Activated naive CD8-positive, alpha-beta T cell treated with anti-CD3 and anti-CD28 coated beads, Interleukin-2, amount 50 U/mL, for 24 hours (primary cell): ENCODE measurements at places on chromosomes 7 and 10.

DNA sequence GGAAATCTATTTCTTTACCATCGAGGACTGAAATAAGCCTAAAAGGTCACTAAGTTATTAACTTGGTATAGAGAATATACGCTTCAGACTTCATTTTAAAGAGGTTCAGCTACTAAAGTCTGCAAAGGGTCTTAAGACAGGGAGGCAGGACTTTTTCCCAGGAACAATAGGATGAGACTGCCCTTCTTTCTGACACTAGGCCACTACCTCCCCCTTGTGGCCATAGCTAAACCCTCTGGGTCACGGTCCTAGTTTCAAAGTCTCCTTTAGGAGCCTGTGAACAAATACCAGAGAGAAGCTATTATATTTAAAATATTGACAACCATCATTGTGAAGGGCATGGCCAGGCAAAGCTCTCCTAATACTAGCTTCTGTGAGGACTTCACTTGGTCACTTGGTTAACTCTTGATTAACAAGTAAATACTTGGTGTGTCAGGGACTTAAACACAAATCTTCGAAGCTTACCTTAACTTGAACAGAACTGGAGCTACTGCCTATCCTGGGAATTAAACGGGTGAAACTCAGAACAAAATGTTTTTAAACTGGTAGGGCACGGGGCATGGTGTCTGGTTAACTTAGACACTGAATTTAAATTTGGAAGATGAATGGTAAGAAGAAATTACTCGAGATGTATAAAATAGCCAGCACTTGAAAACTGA lies 75.6 kb downstream of the CCDC6 start:
- no peaks in the 10 kb centered on the region for H3K27me3 ChIP-seq
- peaks cover 39% of the 10 kb centered on the region for H3K4me1 ChIP-seq
- peaks cover 55% of the 10 kb centered on the region for H3K36me3 ChIP-seq
- peak; percentile 21 for DNase-seq

DNA sequence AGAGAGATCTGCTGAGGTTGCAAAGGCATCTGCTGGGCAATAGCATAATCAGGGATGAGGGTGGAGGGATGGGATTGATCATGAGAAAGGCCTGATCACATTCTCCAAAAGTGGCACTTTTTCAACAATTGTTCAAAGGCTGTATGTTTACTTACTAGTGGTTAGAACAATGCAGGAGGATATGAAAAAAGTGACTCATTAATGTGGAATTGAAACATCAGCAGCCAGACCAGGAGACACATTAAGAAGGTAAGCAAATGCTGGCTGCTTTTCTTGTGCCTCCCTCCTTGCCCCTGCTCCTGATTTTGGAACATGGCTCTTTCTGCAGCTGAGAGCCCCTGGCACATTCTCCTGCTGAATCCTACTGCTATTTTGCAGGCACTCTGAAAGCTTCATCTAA lies 63.5 kb downstream of the FAM204A start:
- peaks cover 1% of the 10 kb centered on the region for H3K27me3 ChIP-seq
- DNase-seq: no peak
- H3K36me3 ChIP-seq: no peaks in the 10 kb centered on the region
- no peaks in the 10 kb centered on the region for H3K4me1 ChIP-seq
- no peak overlapping the region for H3K4me3 ChIP-seq
- no peak overlapping the region for H3K27ac ChIP-seq

DNA sequence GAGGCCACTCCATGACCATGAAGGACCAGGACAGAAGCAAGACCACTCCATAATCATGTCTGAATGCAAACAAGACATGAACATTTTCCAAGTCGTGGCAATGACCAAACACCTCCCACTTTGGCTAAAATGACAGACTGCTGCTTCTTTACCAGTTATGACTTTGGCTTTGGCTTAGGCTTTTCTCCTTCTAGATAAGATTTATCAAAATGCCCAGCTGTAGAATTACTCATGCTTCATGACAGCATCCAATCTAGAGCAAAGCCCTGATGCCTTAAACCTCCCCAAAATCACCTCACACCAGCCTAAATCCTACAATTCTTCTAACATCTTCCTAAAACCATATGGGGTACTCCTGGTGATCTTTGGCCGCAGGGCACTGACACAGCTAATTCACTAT lies 102.1 kb downstream of the VPS41 start:
- H3K27ac ChIP-seq: no peak overlapping the region
- peaks cover 2% of the 10 kb centered on the region for H3K36me3 ChIP-seq
- DNase-seq: no peak
- H3K27me3 ChIP-seq: no peaks in the 10 kb centered on the region

GRCh38 chr10:51073453-51074237 lies 642 bp upstream of the PRKG1 start:
- H3K36me3 ChIP-seq: no peaks in the 10 kb centered on the region
- H3K27ac ChIP-seq: no peak overlapping the region
- peaks cover 47% of the 10 kb centered on the region for H3K27me3 ChIP-seq
- DNase-seq: no peak
- peaks cover 10% of the 10 kb centered on the region for H3K4me1 ChIP-seq

GRCh38 chr10:42367532-42368230 lies 270.7 kb downstream of the ZNF33B start:
- H3K36me3 ChIP-seq: peaks cover 2% of the 10 kb centered on the region
- peak; percentile 8 for DNase-seq
- H3K4me1 ChIP-seq: no peaks in the 10 kb centered on the region
- peaks cover 3% of the 10 kb centered on the region for H3K27me3 ChIP-seq
- no peak overlapping the region for H3K27ac ChIP-seq

- H3K4me3 ChIP-seq: no peak overlapping the region
- H3K4me1 ChIP-seq: peaks cover 94% of the 10 kb centered on the region
- H3K27me3 ChIP-seq: no peaks in the 10 kb centered on the region
- peak overlapping the region; percentile 83 for H3K27ac ChIP-seq
- no peak for DNase-seq
Observed at GRCh38 chr7:43642897-43643630, 60.2 kb downstream of the STK17A start.

DNA sequence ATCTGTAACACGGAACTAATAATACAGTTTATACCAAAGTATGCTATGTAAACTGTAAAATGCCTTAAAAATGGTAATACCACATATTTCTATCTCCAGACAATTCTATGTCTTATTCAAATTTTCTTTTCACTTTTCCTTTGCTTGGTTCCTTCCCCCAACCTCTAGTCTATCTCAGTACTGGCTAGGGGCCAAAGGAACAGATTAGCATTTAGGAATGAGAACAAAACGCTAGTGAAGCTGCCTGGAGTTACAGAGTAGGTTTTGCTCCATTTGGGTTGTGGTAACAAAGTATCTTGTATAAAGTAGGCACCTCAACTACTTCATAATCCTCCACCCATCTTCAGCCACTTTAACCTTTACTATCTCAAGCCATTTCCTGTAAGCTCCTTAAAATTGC lies 94.1 kb downstream of the HBP1 start:
- no peak for DNase-seq
- H3K27me3 ChIP-seq: no peaks in the 10 kb centered on the region
- no peak overlapping the region for H3K4me3 ChIP-seq
- no peak overlapping the region for H3K27ac ChIP-seq
- peaks cover 8% of the 10 kb centered on the region for H3K36me3 ChIP-seq
- no peaks in the 10 kb centered on the region for H3K4me1 ChIP-seq

DNA sequence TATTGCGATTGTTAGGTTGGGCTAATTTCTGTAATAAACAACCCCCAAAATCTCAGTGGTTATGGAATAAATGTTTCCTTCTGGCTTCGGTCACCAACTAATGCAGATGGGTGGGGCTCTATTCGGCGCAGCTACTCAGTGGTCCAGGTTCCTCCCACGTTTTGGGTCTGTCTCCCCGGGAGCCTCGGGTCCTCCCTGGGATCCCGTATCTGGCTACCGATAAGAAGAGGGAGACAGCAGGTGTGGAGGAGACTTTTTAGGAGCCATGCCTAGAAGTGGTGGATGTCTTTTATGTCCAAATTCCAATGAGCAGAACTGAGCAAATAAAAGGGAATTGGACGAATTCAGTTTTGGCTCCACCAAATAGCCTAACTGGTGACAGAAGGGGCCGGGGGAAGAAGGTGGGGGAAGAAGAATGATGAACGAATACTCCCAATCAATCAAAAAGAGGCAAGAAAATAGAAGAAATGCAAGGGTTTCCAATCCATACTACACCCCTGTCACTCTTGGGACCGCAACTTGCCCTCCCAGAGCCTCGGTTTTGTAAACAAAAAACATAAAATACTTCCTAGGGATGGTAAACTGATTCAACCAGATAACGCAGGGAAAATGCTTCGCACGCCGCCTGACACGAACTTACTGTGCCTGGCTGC lies 498 bp upstream of the C10orf53 start:
- H3K36me3 ChIP-seq: peaks cover 9% of the 10 kb centered on the region
- H3K27me3 ChIP-seq: peaks cover 38% of the 10 kb centered on the region
- no peak for DNase-seq

- no peak overlapping the region for H3K27ac ChIP-seq
- no peaks in the 10 kb centered on the region for H3K4me1 ChIP-seq
- no peak overlapping the region for H3K4me3 ChIP-seq
- H3K36me3 ChIP-seq: peaks cover 7% of the 10 kb centered on the region
Observed at GRCh38 chr7:44112231-44112996, 8.3 kb downstream of the AEBP1 start.

DNA sequence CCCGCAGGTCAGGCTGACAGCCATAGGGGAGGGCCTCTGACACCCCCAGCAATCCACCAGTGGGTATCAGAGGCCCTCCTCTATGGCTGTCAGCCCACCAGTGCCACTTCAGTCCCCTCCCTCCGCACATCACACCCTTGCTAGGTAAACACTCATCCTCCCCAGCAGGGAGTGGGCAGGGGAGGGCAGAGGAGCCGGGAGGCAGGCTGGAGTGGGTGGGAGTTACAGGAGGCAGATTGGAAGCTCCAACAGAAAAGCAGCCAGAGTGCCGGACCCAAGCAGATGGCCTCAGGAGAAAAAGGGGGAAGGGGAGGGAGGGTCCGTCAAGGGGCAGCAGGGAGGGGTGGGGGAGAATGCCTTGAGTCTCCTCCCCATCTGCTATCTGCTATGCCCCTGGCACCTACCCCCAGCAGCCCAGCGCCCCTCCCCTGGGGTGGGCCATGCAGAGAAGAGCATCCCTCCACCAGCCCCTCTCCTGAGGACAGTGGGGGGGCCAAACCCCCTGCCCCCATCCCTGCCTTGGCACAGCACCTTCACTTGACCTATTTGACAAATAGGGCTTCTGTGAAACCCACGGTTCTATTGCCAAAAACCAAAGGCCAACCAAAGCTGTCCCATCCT lies 2.4 kb downstream of the RASGEF1A start:
- no peak for DNase-seq
- peaks cover 6% of the 10 kb centered on the region for H3K4me1 ChIP-seq
- no peak overlapping the region for H3K27ac ChIP-seq
- H3K27me3 ChIP-seq: peaks cover 44% of the 10 kb centered on the region

DNA sequence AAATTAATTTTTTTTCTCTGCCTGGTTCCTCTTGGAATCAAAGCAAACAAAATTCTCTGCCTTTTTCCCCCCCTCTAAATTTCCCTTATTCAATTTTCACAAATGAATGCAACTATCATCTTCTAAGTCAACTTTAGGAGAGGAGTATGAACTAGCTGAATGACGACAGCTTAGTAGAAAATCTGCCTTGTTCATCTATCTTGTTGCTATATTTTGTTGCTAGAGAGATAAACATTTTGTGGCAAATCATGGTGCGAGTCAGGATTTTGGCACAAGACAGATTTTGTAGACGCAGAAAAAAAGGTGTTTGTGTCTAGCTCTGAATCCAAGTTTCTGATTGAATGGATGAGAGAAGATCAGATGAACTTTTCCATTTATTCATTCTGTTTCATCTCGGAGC lies 81.0 kb upstream of the FZD8 start:
- H3K4me3 ChIP-seq: no peak overlapping the region
- no peak overlapping the region for H3K27ac ChIP-seq
- no peaks in the 10 kb centered on the region for H3K4me1 ChIP-seq
- no peak for DNase-seq
- H3K27me3 ChIP-seq: peaks cover 4% of the 10 kb centered on the region
- H3K36me3 ChIP-seq: no peaks in the 10 kb centered on the region

GRCh38 chr10:125543796-125544195 lies 139.2 kb downstream of the TEX36 start:
- no peaks in the 10 kb centered on the region for H3K36me3 ChIP-seq
- H3K27me3 ChIP-seq: peaks cover 2% of the 10 kb centered on the region
- H3K4me3 ChIP-seq: no peak overlapping the region
- DNase-seq: no peak

DNA sequence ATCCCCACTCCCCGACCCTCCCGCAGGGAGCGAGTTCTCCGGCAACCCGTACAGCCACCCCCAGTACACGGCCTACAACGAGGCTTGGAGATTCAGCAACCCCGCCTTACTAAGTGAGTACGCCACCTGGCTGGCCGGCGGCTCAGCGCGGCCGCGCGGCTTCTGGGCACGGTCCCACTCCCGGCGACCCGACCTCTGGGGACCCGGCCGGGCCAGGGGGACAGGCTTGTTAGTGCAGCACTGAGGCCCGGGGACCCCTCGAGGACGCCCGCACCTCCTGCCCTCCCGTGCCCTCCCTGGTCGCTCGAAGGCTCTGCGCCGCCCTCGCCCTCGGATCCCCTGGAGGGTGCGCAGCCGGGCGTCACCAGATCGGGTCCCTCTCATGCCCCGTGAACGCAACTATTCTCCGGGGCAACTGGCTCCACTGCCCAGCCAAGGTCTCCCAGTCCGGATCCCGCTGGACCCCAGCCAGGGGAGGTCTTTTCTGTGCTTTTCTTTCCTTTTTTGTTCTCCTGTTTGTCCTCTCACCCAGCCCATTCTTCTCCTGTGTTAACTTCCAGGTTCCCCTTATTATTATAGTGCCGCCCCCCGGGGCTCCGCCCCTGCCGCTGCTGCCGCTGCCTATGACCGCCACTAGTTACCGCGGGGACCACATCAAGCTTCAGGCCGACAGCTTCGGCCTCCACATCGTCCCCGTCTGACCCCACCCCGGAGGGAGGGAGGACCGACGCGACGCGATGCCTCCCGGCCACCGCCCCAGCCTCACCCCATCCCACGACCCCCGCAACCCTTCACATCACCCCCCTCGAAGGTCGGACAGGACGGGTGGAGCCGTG lies 81.8 kb downstream of the PAX2 start:
- H3K36me3 ChIP-seq: no peaks in the 10 kb centered on the region
- H3K27me3 ChIP-seq: peaks cover 80% of the 10 kb centered on the region

DNA sequence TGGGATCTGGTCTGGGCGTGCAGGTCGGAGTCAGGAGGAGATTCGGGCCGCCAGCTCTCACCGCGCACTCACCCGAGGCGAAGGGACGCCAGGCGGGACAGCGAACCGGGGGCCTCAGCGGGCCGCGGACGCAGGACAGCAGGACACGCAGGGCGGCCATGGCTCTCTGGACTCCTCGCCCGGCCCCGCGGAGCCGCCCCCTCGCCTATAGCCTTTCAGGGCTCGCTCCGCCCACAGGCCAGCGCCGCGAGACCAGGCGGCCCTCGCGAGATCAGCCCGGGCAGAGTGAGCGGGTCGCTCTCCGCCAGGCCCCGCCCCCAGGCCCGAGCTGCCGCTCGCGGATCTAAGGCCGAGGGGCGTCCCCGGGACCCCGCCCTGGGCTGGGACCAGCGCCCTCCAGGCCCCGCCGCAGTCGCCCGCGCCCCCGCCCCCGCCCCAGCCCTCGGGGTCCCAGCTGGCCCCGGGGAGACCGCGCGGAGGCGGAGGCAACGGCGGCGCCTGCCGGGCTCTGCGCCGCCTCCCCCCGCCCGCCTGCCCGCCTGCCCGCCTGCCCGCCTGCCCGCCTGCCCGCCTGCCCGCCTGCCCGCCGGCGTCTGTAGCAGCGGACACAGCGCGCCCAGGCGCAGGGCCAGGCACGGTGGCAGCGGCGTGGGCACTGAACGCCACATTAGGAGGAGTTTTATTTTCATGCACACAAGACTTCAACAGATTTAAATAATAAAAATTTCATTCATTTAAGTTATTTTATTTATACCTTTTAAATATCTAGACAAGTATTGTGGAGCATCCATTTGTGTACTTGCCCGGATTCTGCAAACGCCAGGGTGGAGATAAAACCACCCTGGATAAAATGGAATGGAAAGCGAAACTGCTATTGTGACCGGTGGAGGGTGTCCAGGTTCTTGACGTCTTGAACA lies at the start of gene ECHS1:
ECHS1 (minus strand) TSS at position 181 of the 917 bp plus-strand sequence; CDS start at position 160, 21 bp downstream.
- H3K36me3 ChIP-seq: peaks cover 4% of the 10 kb centered on the region
- peaks cover 17% of the 10 kb centered on the region for H3K4me1 ChIP-seq
- peak; percentile 97 for DNase-seq
- H3K27ac ChIP-seq: peak within 1 kb of the TSS; percentile 67
